Activated effector memory CD4-positive, alpha-beta T cell treated with Interleukin-2 at 50 U/mL for 16 hours (primary cell): ENCODE measurements at places on chromosomes 2 and 18.

- DNase-seq, result no peak
Measured at GRCh38 chr2:46937471-46937901, 21.9 kb upstream of the MCFD2 start.

- DNase-seq, result no peak
Measured at GRCh38 chr2:151733771-151734672, at the start of gene NEB. TSS of gene NEB (minus strand) at chr2:151734476. CDS start at chr2:151733156, 1,320 bp downstream.

- DNase-seq, result no peak
Measured at GRCh38 chr2:173924285-173924684, 40.9 kb downstream of the SP3 start.

DNA sequence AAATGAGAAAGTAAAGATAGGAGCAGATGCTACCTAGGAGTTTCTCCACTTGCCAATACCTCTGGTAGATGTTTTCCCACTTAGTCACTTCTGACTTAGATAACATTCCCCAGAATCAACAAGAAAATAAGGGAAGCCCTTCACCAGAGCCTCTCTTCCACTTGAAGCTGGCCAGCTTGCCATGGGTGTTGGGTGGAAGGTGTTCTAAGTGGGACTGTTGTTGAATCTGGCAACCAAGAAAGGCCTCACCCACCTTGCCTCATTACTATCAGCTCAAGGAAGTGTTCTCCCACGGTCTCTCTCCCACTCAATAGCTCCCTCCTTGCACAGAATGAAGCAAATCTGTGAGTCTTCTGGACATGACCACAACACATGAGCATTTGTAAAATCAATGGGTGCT is 100.4 kb upstream of the REG3A start:
- no peak for DNase-seq

DNA sequence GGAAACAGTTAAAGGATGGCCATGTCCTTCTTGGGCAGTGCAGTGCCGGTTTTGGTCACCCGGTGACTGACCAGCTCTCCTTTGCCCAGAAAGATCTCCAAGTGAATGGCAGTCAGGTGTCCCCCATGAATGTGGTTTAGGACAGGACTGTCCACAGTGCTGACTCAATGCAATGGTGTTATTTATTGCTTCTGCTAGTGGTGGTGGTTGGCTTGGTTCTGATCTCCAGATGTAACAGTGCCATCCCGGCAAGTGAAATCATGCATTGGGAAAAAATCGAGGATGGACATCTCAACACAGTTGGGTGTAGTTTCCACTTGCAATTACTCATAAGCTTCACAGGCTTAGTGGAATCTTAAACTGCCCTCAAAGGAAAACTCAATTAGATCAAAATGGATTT is 81.9 kb downstream of the TGOLN2 start:
- no peak for DNase-seq

DNA sequence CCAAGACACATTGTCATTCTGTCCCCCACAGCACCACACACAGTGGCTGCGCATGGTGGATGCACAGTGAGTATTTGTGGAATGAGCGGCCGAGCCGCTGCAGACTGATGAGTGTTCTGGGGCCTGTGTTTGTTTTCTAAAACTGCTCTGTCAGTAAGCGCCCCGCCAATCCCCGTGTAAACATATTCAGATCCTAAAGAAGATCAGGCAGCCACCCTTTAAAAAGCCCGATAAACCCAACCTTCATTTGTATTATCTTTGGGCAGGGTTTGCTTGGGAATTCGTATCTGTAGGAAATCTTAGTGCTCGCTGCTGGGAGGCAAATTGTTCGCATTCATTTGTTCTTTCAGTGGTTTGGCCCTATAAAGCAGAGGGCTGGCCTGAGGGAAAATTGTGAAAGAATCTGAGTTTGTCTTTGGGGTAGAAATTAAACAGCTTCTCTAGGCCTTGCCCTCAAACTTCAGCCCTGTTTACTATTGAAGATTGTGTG is 68.6 kb downstream of the TGOLN2 start:
- DNase-seq, result no peak
